ENCODE measurements at places on chromosomes 16 and 17. TPM values are rescaled to one million over a fixed set of nuclear protein-coding genes. Genes with fewer than 3 reads are reported as not detected.

DNA sequence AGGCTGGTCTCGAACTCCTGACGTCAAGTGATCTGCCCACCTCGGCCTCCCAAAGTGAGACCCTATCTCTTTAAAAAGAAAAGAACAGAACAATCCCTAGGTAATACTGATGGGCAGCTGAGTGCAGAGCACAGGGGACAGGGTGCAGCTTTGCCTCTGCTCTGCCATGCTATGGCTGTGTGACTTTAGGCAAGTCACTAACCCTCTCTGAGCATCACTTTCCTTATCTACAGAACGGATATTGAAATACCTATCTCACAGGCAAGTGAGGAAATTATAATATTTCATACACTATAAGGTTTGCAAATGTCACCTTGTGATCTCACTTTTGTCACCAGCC is 4.1 kb downstream of the CASKIN2 start:
- no peak for DNase-seq

DNA sequence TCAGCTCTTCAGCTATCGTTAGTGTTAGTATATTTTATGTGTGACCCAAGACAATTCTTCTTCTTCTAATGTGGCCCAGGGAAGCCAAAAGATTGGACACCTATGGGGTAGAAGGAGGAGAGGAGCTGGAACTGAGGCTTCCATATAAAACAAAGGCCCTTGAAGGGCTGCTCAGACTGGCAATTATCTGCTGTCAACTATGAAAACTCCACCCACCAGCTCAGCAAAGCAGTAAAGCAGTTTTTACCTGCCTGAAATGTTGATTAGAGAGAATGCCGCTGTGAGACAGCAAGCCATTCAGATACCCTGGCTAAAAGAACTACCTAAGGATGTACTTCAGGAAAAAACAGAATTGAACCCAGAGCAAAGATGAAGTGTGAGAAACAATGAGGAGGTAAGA is 45.9 kb upstream of the GNAO1 start:
- no peak for DNase-seq

- DNase-seq = no peak
Observed at GRCh38 chr17:382644-383533, 30.3 kb upstream of the RPH3AL start.

DNA sequence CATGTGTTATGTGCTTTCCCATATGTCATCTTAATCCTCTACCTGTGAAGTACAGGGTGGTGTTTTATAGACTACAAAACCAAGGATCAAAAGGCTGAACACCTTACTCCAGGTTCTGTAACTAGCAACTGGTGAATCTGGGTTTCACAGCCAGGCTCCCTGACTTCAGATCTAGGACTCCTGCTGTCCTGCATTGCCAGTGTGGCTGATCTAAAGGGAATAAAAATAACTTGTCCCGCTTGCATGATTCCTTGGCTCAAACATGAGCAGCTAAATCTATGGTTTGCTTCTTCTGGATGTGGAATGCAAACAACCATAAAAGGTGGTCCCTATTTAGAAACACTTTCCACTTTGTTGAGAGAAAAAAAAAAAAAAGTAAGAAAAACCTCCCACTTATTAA is 3.7 kb upstream of the VWA3A start:
- DNase-seq = no peak

GRCh38 chr16:66378741-66379570 is 12.5 kb downstream of the CDH5 start:
- no peak for DNase-seq

CMTM1 gene
- total RNA-seq = 12.1 TPM

GRCh38 chr17:16352667-16353316 is 477 bp downstream of the CENPV start:
- peak; percentile 14 for DNase-seq

GRCh38 chr17:44995436-44996001 is 27.4 kb upstream of the C1QL1 start:
- no peak for DNase-seq

DNA sequence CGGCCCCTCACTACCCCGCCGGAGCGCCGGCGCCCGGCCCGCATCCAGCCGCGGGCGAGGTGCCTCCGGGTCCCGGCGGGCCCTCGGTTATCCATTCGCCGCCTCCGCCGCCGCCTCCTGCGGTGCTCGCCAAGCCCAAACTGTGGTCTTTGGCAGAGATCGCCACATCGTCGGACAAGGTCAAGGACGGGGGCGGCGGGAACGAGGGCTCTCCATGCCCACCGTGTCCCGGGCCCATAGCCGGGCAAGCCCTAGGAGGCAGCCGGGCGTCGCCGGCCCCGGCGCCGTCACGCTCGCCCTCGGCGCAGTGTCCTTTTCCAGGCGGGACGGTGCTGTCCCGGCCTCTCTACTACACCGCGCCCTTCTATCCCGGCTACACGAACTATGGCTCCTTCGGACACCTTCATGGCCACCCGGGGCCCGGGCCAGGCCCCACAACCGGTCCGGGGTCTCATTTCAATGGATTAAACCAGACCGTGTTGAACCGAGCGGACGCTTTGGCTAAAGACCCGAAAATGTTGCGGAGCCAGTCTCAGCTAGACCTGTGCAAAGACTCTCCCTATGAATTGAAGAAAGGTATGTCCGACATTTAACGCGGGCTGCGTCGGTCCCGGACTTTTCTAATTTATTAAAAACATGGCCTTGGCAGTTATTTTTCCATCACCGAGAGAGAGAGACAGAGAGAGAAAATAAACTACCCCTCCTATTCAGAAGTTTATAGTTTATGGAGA is 2.8 kb downstream of the IRX5 start:
- no peak for DNase-seq

DNA sequence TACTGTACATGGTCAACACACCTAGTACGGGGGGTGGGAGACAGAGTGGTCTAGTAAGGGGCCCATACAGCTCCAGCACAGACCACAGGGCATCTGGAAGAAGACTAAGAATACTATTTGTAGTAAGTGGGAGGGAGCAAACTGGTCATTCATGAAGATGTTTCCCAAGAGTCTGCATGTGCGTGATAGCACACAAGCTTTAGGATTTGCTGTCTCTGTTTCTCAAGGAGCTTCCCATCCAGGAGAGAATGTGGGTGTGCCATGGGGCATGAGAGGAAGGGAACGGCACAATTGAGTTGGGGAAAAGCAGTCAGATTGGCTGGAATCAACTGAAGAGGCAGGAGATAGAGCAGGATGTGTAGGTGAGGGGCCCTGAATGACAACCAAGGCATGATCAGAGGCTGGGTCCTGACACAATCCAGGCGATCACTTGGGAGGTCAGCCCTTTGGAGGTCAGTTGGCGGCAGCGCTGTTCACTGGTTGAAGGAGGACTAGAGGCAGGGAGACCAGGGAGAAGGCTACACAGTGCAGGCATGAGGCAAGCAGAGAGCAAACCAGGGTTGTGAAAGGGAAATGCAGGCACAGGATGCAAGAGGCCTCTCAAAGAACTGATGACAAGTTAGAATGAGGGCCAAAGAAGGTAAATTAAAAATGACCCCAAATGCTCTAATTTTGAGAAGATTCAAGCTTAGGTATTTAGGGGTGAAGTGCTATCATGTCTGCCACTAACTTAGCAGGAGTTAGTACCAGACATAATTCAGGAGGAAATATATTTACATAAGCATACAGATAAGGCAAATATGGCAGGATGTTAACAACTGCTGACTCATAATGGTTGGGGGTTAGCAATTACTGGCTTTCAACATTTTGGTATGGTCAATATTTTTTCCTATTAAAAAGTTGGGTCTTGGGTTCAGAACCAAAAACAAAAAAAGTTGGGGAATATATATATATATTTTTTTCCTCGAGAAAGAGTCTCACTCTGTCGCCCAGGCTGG is 10.3 kb downstream of the UBE2O start:
- DNase-seq = no peak
